8988T (cell line): ENCODE measurements at places on chromosomes 16 and 17.

GRCh38 chr16:67531247-67531646, 2.6 kb downstream of the RIPOR1 start:
- no peak for DNase-seq

DNA sequence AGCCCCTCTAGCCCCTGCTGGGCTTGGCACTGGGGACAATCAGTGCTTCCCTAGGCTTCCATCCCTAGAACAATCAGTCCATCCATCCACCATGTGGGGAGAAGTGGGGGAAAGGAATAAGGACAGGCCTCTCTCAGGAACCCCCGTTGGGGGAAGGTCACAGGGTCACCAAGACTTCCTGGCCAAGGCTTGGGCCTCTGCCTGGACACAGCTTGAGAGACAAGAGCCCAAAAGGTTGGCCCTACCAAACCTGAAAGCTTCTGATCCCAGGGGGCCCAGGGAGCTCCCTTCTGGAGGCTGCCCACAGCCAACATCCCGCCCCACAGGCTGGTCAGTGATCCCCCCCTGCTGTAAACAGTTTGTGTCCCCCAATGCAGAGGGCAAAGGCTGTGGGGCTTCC, 16.2 kb upstream of the MTMR4 start:
- no peak for DNase-seq

DNA sequence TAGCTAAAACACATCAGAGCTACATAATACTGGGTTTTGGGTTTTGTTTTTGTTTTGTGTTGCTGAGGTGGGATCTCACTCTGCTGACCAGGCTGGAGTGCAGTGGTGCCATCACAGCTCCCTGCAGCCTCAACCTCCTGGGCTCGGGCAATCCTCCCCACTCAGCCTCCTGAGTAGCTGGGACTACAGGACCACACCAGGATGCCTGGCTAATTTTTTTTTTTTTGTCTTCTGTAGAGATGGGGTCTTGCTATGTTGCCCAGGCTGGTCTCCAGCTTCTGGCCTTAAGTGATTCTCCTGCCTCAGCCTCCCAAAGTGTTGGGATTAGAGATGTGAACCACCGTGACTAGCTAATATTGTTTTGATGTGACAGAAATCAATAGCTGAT, 6.2 kb downstream of the MEAK7 start:
- DNase-seq = no peak

GRCh38 chr16:66400503-66401380, 26.4 kb upstream of the BEAN1 start:
- DNase-seq = no peak

GRCh38 chr17:34527136-34527907, 52.1 kb upstream of the TMEM132E start:
- no peak for DNase-seq

DNA sequence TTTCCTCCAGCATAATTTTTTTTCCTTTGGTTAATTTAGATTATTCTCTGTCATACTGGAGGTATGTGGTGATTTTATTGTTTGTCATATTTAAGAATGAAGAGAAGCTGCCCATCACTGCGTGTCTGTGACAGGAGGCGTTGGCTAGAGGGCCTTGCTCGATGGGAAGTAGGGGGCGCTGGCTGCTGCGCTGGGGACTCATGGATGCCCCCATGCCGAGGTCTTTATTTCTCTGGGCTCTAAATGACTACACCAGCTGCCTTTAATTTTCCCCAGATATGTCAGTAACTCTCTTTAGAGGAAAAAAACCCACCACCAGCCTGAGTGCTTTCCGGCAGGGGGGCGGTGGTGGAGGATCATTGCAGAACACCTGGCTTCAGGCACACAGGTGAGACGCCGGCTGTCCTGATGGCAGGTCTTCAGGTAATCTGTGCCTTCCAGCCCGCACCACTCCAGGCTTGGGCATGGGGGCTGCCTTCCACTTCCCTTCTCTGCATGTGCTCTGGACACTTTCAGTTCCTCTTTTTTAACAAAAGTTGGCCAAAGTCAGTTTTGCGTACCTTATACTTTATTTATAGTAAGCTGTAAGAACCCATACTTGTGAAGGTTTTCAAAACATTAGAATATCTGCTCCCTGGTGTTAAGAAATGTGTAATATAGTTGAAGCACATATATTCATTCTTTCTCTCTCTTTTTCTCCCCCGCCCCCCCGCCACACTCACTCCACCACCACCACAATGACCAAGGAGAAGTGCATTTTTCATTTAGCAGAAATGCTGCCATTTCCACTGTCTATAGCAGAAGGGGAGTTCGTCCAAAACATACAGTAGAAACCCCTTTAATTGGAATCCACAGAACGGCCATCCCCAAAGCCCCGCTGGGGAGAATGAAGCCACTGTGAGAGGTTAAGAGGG, 192.7 kb downstream of the RPTOR start:
- DNase-seq = no peak

GRCh38 chr16:89143911-89144675, 27.5 kb upstream of the CDH15 start:
- DNase-seq = no peak

GRCh38 chr16:73196670-73197069, 148.7 kb upstream of the ZFHX3 start:
- peak; percentile 77 for DNase-seq

GRCh38 chr17:68294196-68294555, 2.9 kb downstream of the ARSG start:
- no peak for DNase-seq

DNA sequence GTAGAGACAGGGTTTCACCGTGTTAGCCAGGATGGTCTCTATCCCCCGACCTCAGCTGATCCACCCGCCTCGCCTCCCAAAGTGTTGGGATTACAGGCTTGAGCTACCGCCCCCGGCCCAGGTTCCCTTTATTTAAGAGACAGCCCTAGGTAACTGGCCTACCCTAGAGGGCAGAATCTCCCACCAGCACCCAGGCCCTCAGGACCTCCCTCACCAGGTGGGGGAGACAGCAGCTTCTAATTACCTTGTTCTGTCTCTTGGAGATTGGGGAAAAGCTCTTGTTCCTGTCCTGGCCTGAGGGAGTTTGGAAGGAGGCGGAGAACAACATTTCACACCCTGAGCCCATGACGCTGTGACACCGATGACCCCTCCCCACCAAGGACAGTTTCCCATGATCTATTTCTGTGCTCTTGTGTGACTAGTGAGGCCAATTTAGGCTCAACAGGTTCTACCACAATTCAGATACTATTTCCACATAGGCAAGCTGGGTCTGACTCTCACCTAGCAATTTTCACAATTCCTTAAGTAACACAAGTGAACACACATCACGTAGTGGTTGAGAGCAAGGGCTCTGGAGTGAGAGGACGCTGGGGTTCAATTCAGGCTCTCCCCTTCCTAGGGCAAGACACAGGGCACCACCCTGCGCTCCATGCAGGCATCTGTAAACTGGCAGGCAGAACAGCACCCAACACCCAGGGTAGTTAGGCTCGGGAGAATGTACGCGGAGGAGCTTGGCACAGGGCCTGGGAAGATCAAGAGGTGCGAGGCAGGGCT, 20.4 kb downstream of the HDAC5 start:
- DNase-seq = no peak

- peak; percentile 80 for DNase-seq
Measured at GRCh38 chr17:80832888-80833583, 158.6 kb upstream of the CHMP6 start.

GRCh38 chr17:70859829-70860228, 690.5 kb downstream of the KCNJ2 start:
- DNase-seq = no peak

DNA sequence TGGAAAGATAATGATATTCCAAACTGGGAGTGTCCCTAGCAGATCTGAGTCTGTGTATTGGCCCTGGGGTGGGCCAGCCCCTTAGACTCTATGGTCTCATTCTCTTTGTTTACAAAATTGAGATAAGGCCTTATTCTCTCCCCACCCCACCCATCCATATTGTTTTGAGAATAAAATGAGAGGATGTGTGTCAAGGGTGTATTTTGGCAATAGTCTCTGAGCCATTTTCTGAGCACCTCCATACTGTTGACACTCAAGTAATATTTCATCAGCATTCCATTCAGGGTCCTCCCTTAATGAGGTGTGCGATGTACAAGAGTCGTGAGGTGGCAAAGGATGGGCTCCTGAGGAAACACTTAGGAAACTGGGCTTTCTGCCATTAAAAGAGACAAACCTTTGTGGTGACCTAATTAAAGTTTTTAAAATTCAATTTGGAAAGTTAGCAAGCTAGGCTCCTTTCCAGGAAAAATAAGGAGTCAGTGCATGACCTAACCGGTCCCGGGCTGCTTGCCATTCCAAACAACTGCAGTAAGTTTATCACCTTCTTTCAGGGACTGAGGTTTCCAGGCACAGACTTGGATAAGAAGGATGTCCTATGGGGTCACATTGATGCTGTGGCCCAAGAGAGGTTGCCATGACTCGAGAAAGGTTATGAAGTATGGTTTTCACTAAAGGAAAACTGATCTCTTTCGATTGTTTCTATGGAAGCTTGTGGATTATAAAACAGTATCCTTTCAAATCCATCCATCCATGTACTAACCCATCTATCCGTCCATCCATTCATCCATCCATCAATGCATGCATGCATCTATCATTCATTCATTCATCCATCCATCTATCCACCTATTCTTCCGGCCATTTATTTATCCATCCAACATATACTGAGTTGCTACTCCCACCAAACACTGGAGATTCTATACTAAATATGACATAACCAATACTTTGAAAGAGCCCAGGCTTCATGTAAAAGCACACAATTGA, 443.3 kb downstream of the UTP18 start:
- DNase-seq = no peak

DNA sequence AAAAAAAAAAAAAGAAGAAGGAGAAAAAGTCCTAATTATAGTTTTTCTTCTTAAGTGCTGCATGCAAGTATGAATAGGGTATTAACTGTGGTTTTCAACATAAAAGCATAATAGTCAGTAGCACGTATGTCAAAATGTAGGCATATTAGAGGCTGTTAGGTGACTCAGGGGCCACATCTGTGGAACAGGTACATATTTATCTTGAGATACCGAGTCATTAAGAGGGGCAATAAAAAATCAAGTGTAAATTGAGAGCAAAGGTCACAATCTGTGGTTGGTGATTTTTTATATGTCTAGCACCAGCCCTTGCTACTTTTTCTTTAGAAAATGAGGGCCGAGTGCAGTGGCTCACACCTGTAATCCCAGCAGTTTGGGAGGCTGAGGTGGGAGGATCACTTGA, 1113.8 kb upstream of the RBFOX1 start:
- no peak for DNase-seq

DNA sequence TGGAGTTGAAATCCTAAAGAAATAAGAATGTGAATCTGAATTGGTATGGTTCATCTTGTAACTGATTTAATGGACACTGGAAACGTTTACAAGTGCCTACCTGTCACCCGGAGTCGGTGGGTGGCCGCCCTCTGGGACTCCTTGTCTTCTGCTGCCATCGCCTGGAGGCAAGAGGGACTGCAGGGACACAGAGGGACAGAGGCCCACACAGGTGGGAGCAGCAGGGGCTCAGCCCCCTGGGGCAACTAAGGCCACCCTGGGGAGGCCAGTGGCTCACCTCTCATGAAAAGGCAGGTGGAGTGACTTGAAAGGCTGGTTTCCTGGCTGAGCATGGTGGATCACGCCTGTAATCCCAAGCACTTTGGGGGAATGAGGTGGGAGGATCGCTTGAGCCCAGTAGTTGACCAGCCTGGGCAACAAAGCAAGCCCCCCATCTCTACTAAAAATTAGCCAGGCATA, 23.2 kb downstream of the TMEM92 start:
- DNase-seq = peak; percentile 84

DNA sequence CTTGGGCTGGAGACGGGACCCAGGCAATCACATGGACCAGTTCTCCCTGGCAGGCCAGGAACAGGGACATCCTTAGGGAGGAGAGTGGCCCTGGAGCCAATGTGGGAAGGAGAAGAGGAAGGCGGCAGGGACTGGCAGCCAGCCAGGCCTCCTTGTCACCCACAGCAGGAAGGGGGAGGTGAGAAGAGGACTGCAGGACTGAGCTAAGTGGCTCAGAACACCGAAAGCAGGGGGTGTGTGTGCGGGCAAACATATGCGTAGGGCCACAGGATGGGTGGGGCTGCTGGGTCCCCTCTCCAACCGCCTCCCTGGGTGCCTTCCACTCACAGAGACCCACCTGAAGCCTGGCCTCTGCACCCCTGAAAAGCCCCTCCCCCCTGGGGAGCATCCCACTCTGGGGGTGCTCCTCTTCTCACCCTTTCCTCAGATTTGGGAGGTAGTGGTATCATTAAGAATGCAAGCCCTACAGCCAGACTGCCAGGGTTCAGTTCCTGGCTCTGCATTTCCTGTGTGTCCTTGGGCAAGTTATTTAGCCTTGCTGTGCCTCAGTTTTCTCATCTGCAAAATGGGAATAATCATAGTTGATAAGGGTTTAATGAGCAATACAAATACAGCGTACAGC, 8.1 kb downstream of the PNMT start:
- no peak for DNase-seq

DNA sequence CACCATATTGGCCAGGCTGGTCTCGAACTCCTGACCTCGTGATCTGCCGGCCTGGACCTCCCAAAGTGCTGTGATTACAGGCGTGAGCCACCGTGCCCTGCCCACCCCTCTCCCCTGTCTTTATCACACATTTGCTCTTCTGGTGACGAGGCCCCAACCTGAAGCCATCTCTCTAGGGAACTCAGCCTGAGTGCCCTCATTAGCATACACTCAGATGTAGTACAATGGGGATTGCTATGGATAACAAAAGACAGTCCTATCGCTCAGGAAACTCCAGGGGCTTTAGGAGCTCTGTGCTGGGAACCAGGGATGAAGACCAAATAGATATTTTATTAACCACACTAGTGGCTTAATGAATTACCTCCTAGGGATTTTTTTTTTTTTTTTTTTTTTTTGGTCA, 100.7 kb downstream of the MARF1 start:
- DNase-seq = no peak

- no peak for DNase-seq
Measured at GRCh38 chr17:79833110-79833450, 6.2 kb downstream of the CBX4 start.

DNA sequence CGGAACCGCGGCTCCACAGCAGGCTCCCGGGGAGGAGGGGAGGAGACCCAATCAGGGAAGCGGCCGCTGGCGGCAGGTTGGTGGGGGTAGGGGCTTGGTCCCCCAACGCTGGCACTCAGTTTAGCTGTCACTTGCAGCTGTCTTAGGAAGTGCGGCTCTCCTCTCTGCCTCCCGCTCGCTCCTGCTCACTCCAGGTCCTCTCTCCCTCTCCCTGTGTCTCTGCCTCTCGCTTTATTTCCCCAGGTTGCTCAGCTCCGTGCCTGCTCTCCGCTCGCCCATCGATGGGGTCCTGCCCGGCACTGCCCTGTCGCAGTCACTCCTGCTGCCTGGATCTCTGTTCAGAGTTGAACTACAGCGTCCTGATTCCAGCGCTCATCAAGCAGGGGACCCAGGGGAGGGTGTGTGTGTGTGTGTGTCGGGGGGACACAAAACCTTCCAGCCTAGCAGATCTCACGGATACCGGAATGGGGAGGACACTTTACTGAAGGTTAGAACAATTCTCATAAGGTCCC, 145.6 kb downstream of the ENGASE start:
- DNase-seq = no peak
